ENCODE measurements at places on chromosomes 16 and 17. TPM values are rescaled to one million over a fixed set of nuclear protein-coding genes. Genes with fewer than 3 reads are reported as not detected.
A peak's percentile ranks its signal among the peaks of the same experiment; 100 is the strongest.

- no peak for DNase-seq
- H3K27me3 ChIP-seq = 0 out of 2 replicates have a peak, but pooled peaks cover 5% of the 10 kb centered on the region
- H3K36me3 ChIP-seq = no peaks in the 10 kb centered on the region
- H3K4me1 ChIP-seq = peaks cover 17% of the 10 kb centered on the region
Measured at GRCh38 chr17:34765291-34765690, 185.9 kb downstream of the TMEM132E start.

The ASIC2 gene
- total RNA-seq = not detected

- peaks cover 6% of the 10 kb centered on the region for H3K4me1 ChIP-seq
- H3K27me3 ChIP-seq = 0 out of 2 replicates have a peak, but pooled peaks cover 2% of the 10 kb centered on the region
- no peak for DNase-seq
- H3K4me3 ChIP-seq = no peak overlapping the region
- no peaks in the 10 kb centered on the region for H3K36me3 ChIP-seq
Measured at GRCh38 chr16:73891129-73891542, 405.5 kb upstream of the PSMD7 start.

DNA sequence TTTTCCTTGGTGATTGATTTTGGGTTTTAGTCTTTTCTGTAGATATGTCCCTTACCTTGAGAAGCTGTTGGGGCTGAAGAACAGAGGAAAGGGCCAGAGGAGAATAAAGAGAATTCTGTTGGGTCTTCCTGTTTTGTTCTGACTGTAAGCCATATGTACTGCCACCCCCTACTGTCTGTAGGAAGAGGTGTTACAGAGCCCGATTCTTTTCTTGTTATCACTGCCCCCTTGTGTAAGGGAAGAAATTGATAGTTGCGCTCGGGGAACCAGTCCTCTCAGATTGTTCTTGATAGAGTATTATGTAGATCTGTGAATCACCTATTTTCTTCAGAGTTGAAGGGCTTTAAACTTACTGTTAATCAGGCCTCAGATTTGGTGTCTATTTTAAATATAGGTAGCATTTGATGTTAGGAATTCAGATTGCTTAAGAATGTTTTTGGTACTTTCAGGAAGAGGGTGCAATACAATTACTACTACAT is 2.4 kb downstream of the TANC2 start:
- H3K4me1 ChIP-seq = peaks cover 27% of the 10 kb centered on the region
- no peaks in the 10 kb centered on the region for H3K27me3 ChIP-seq
- no peak overlapping the region for H3K4me3 ChIP-seq

The CA7 gene
- not detected for total RNA-seq

GRCh38 chr16:1993731-1994131 is 4.0 kb downstream of the SYNGR3 start:
- no peaks in the 10 kb centered on the region for H3K36me3 ChIP-seq
- H3K27ac ChIP-seq = no peak overlapping the region
- H3K4me1 ChIP-seq = peaks cover 21% of the 10 kb centered on the region
- no peak overlapping the region for H3K4me3 ChIP-seq

DNA sequence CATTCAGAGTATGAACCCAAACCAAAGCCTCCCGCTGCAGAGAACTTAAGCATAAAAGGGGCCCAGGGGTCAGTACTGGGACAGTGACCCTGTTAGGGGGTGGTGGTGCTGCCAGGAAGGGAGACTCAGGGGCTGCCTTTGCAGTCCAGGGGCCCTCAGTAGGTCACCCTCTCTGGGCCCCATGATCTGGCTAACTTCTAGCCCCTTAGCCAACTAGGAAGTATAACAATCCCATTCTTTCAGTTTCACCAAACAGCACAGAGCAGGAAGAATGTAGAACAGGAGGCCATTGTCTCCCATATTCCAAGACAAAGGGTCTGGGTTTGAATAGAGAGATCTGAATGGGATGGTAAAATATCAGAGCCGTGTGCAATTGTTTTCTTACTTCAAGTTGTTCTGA is 378.6 kb upstream of the C16orf82 start:
- DNase-seq = no peak

- H3K27me3 ChIP-seq = no peaks in the 10 kb centered on the region
- no peaks in the 10 kb centered on the region for H3K36me3 ChIP-seq
- H3K27ac ChIP-seq = peak overlapping the region; percentile 75
- H3K4me3 ChIP-seq = no peak overlapping the region
Measured at GRCh38 chr16:87698241-87698640, 67.5 kb downstream of the KLHDC4 start.

- H3K36me3 ChIP-seq = peaks cover 25% of the 10 kb centered on the region
- DNase-seq = no peak
- H3K4me3 ChIP-seq = no peak overlapping the region
- H3K4me1 ChIP-seq = peaks cover 10% of the 10 kb centered on the region
- H3K27ac ChIP-seq = no peak overlapping the region
Measured at GRCh38 chr16:84098939-84099338, 17.8 kb downstream of the MBTPS1 start.

GRCh38 chr17:40727447-40728231 is 24.1 kb upstream of the KRT24 start:
- no peak overlapping the region for H3K4me3 ChIP-seq
- H3K36me3 ChIP-seq = no peaks in the 10 kb centered on the region
- no peak overlapping the region for H3K27ac ChIP-seq
- no peaks in the 10 kb centered on the region for H3K27me3 ChIP-seq

The IGF2BP1 gene
- not detected for total RNA-seq

GRCh38 chr17:4946312-4946976 is 1.9 kb downstream of the PFN1 start:
- H3K27ac ChIP-seq = peak overlapping the region; percentile 98
- H3K4me3 ChIP-seq = peak overlapping the region; percentile 99
- no peaks in the 10 kb centered on the region for H3K27me3 ChIP-seq
- H3K4me1 ChIP-seq = peaks cover 78% of the 10 kb centered on the region
- H3K36me3 ChIP-seq = peaks cover 35% of the 10 kb centered on the region

GRCh38 chr17:3848229-3848835 is 2.3 kb upstream of the NCBP3 start:
- H3K27me3 ChIP-seq = no peaks in the 10 kb centered on the region
- H3K4me1 ChIP-seq = peaks cover 16% of the 10 kb centered on the region
- no peak overlapping the region for H3K27ac ChIP-seq
- H3K36me3 ChIP-seq = no peaks in the 10 kb centered on the region
- H3K4me3 ChIP-seq = no peak overlapping the region
- DNase-seq = no peak

DNA sequence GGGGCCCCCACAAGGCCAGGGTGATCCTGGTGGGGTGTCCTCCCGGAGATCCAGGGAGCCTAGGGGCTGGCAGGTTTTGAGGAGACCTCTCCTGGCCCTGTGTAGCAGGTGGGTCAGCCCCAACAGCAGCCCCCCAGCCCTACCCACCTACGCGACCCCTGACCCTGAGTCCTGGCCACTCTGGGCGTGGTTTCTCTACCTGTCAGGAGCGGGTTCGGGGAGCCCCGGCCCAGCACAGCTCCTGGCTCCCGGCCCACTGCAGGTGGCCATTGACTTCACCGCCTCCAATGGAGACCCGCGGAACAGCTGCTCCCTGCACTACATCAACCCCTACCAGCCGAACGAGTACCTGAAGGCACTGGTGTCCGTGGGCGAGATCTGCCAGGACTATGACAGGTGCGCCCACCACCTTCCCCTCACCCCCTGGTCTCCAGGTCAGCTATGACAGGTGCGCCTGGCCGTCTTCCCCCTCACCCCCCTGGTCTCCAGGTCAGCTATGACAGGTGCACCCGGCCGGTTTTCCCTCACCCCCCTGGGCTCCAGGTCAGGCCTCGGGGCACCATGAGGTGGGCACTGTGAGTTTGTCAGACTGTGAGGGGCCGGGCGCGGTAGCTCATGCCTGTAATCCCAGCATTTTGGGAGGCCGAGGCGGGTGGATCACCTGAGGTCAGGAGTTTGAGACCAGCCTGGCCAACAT is 13.0 kb downstream of the CPNE7 start:
- H3K36me3 ChIP-seq = no peaks in the 10 kb centered on the region
- H3K4me3 ChIP-seq = no peak overlapping the region
- DNase-seq = no peak
- H3K27ac ChIP-seq = no peak overlapping the region
- H3K4me1 ChIP-seq = no peaks in the 10 kb centered on the region

GRCh38 chr17:35257208-35257659 is 14.4 kb downstream of the SLFN5 start:
- H3K36me3 ChIP-seq = no peaks in the 10 kb centered on the region
- H3K27me3 ChIP-seq = no peaks in the 10 kb centered on the region
- H3K27ac ChIP-seq = no peak overlapping the region
- no peak overlapping the region for H3K4me3 ChIP-seq
- no peaks in the 10 kb centered on the region for H3K4me1 ChIP-seq
- DNase-seq = no peak

DNA sequence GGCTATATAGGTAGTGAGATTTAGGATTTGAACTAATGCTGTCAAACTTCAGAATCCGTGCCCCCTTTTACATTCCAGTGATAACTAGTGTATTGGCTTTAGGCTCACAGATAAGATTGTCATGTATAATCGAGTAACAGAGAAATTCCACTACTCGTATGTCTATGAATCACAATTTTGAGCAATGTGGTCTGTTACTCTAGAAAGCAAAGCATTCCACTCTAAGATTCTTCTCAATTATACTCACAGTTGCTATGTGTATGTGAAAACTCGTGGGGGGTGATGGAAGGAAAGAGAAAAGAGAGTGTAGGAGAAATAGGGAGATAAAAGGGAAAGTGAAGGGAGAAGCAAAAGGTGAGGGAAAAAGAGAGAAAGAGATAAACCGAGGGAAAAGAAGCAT is 1175.1 kb upstream of the GOT2 start:
- H3K4me1 ChIP-seq = no peaks in the 10 kb centered on the region
- DNase-seq = no peak

The CTF1 gene
- total RNA-seq = 1.1 TPM

- H3K27ac ChIP-seq = no peak overlapping the region
- no peaks in the 10 kb centered on the region for H3K36me3 ChIP-seq
- DNase-seq = no peak
- no peaks in the 10 kb centered on the region for H3K27me3 ChIP-seq
Measured at GRCh38 chr16:75263291-75263962, 12.0 kb upstream of the BCAR1 start.

The CES1 gene
- not detected for total RNA-seq

DNA sequence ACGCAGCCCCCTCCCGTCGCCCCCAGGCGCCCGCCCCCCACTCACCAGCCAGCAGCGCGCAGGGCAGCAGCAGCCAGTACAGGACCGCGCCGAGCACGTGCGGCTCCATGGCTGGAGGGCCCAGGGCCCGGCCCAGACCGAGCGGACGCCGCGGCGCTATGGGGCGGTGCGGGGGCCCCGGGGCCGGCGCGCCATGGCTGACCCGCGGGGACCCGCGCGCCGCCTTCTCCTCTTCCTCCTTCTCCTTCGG is 239 bp downstream of the PIEZO1 start:
- H3K4me1 ChIP-seq = peaks cover 3% of the 10 kb centered on the region
- no peaks in the 10 kb centered on the region for H3K27me3 ChIP-seq
- DNase-seq = no peak
- no peaks in the 10 kb centered on the region for H3K36me3 ChIP-seq

The ZNF319 gene
- 3.7 TPM for total RNA-seq

- DNase-seq = no peak
- H3K27ac ChIP-seq = no peak overlapping the region
- no peaks in the 10 kb centered on the region for H3K36me3 ChIP-seq
- H3K4me3 ChIP-seq = no peak overlapping the region
- H3K4me1 ChIP-seq = no peaks in the 10 kb centered on the region
Measured at GRCh38 chr17:68326681-68327080, 35.4 kb downstream of the ARSG start.

The KLHL10 gene
- 0.29 TPM for total RNA-seq

DNA sequence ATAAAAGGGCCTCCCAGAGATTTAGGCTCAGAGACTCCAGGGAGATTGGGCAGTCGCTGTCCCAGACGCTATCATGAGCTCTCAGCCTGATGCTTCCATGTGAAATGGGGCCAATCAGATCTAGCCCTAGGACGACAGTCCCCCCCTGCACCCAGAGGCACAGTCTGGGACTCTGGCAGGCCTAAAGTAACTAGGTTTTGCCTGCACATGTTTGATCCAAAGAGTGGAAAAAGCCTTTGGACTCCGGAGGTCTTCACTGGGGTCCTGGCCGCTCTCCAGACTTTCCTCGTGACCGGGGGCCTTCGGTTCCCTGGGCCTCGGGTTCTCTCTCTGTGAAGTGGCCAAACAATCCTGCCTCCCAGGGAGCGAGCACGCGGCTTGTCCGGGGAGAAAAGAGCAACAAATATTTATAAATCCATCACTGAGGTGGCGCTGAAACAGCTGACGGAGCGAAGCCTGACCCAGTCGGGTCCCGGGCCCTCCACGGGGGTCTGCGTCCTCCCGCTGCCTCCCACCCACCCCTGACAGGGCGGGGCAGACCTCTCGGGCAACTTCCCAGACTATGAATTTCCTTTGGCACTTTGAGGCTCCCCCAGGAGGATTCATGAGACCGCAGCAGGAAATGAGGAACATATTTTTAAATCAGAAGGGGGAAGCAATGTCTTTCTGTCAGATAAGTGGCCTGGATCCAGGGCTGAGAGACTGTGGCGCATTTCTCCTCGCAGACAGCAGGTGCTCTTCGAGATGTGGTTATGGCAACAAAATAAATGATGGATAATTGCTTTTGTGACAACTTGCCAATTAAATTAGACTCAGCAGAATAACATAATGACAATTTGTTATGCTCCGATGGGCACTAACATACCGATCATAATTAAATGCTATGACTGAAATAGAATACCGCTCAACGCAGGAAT is 38.9 kb downstream of the MRPS23 start:
- H3K27me3 ChIP-seq = no peaks in the 10 kb centered on the region
- peaks cover 7% of the 10 kb centered on the region for H3K4me1 ChIP-seq
- H3K4me3 ChIP-seq = no peak overlapping the region
- H3K36me3 ChIP-seq = no peaks in the 10 kb centered on the region

DNA sequence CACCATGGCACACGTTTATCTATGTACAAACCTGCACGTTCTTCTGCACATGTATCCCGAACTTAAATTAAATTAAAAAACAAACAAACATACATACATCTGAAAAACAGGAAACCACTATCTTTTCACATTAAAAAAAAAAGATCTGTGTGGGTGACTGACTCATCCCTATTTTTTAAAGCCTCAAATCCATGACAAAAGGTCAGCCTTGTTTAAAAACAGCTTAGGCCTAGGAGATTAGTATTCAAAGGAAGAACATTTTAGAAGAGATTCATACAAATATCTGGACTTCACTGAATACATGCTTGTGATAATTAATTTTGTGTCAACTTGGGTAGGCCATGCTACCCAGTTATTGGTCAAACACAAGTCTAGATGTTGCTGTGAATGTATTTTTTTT is 4.7 kb upstream of the PRKAR1A start:
- H3K36me3 ChIP-seq = no peaks in the 10 kb centered on the region
- H3K27ac ChIP-seq = no peak overlapping the region
- peak; percentile 21 for DNase-seq
- peaks cover 24% of the 10 kb centered on the region for H3K4me1 ChIP-seq
